Fibroblast of lung (primary cell): ENCODE measurements at places on chromosomes 2 and 18. TPM values are rescaled to one million over a fixed set of nuclear protein-coding genes. Genes with fewer than 3 reads are reported as not detected.
A peak's percentile ranks its signal among the peaks of the same experiment; 100 is the strongest.

- DNase-seq, result no peak
Observed at GRCh38 chr2:239192456-239192855, 208.4 kb downstream of the HDAC4 start.

GRCh38 chr2:227759411-227760118 is 13.9 kb downstream of the SCYGR8 start:
- DNase-seq, result no peak

The RAPGEF4 gene
- 1.3 and 3.0 TPM in 2 replicates for total RNA-seq

The TXNDC2 gene
- not detected in 2 replicates for total RNA-seq

GRCh38 chr2:24762518-24762917 is 30.7 kb downstream of the PTRHD1 start:
- DNase-seq, result peak; percentile 31

DNA sequence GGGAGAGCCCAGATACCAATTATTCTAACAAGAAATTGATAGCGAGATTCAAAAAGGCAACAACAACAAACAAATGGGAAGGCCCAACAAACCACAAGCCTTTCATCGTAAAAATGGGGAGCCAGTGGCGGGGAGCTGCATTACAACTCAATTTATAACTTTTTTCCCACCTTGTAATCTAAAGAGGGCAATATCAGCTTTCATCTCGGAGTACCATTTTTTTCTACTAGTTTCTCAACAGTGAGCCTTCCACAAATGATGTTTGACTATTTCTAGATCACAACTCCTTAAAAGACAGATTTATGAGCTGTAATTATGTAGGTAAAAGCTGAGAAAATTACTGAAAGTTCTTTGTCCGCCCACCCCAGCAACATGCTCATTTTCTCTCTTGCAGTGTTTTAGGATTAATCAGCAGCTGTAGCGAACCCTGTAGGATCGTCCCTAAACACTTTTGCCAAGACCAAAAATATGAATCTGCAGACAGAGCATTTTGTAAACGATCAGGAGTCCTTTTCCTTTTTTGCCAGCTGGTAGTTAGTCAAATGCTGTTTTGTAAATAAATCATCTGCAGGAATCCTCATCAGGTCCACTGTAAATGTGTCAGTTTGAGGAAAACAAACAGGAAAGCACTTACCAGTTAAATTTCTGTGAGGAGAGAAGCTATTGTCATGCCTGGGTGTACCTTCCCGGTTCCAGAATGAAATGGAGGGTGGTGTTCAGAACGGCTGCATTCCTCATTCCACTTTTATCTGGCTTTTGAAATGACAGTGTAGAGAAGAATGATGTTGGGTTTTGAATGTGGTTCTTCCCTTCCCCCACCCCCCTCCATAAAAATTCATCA is 53.2 kb downstream of the EEF1B2 start:
- peak; percentile 69 for DNase-seq

The CHRND gene
- not detected in 2 replicates for total RNA-seq

The SERPINB12 gene
- not detected in 2 replicates for total RNA-seq

DNA sequence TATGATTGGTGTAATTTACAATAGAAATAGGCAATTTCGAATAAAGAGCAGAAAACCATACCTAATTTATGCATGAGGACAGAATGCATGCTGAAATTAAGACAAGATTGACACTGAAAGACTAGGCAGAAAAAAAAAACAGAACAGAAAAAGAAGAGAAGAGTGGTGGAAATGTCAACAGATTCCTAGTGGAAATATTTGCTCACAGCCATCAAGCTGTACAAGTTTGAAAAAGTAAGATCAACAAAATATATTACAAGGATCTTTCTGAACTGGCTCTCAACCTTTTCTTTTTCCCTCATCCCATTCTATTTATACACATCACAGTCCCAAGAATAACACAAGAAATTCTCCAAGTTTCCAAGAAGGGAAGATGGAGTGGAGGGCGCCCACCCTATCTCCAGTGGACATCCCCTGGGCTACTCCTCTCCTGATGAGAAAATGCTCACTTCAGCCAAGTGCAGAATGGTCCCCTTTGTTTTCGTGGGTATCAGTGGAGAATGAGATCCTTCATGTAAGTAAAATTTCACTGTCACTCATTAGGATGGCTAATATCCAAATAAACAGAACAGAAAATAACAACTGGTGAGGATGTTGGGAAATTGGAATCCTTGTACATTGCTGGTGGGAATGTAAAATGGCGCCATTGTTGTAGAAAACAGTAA is 51.0 kb upstream of the ZNF532 start:
- DNase-seq, result no peak

The CAPN14 gene
- under 0.01 and 0.17 TPM in 2 replicates for total RNA-seq

DNA sequence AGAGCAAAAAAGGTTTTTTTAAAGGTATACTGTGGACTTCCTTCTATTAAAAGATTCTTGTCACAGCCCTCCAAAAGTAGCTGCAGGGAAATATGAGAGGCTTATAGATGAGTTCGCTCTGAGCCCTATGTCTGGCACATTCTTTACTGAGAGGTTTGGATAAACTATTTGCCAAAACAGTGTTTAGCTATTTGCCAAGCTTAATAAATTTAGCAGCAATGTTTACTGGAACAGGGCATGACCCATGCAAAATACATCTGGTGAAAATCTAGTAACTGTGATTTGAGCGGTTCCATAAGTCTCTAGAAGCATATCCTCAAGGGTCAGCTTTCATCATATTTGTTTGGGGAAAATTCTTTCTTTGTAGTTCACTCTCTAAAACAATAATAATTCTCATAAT is 1696.7 kb upstream of the PIK3C3 start:
- DNase-seq, result peak; percentile 97

GRCh38 chr18:58054041-58054781 is 10.2 kb downstream of the NEDD4L start:
- peak; percentile 78 for DNase-seq

The ASPRV1 gene
- total RNA-seq, result 0.26 and 0.33 TPM in 2 replicates

The SATB2 gene
- 13.9 and 28.1 TPM in 2 replicates for total RNA-seq

GRCh38 chr2:149687052-149687427 is 99.5 kb upstream of the MMADHC start:
- no peak for DNase-seq

The GALNT14 gene
- under 0.01 and 0.83 TPM in 2 replicates for total RNA-seq

The UGT1A4 gene
- not detected in 2 replicates for total RNA-seq

The GPBAR1 gene
- under 0.01 TPM in 1 of 2 replicates, not detected in the other for total RNA-seq

DNA sequence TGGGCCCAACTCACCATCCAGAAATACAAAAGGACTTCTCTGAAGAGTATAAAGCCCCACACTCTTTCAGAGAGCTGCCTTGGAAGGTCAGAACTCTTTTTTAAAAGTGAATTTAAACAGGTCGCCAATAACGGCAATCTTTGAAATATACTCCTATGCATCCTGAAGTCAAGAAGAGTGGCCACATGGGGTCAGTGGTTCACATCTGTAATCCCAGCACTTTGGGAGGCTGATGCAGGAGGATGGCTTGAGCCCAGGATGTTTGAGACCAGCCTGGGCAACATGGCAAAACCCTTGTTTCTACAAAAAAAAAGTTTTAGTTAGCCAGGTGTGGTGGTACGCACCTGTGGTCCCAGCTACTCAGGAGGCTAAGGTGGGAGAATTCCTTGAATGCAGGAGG is 68.1 kb upstream of the FZD7 start:
- DNase-seq, result no peak

The HRH4 gene
- total RNA-seq, result under 0.01 TPM in 2 replicates

GRCh38 chr2:173537694-173538093 is 183.0 kb downstream of the CDCA7 start:
- no peak for DNase-seq

- no peak for DNase-seq
Observed at GRCh38 chr2:149161481-149162225, 123.2 kb downstream of the LYPD6B start.

GRCh38 chr2:236402033-236402790 is 138.0 kb upstream of the ASB18 start:
- no peak for DNase-seq

GRCh38 chr2:23506531-23507266 is 121.7 kb downstream of the KLHL29 start:
- no peak for DNase-seq

- no peak for DNase-seq
Observed at GRCh38 chr2:47251404-47251675, 96.2 kb upstream of the STPG4 start.

DNA sequence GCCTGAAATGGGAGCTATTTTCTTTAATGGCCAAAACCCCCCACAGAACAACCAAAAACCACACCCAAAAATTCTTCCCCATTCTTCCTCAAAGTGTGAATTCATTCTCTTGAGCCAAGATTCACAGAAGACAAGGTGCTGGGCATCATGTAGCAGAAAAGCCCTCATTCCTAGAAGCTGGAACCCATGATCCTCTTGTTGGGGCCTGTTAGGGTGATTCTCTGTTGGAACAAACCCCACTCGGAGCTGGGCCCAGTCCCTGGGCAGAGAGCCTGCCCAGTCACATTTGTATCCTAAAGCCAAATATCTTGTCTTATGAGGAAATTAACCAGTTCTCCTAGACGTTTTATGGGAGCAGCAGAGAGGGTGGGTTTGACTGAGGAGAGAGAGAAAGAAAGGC is 22.8 kb upstream of the VPS4B start:
- no peak for DNase-seq

The KCNK3 gene
- under 0.01 and 0.26 TPM in 2 replicates for total RNA-seq
